ENCODE measurements at places on chromosomes 4 and X.

GRCh38 chr4:94338681-94339351 is 3.8 kb downstream of the HPGDS start:
- DNase-seq, result no peak

- no peak for DNase-seq
Observed at GRCh38 chr4:148052448-148052847, 320.6 kb downstream of the ARHGAP10 start.

DNA sequence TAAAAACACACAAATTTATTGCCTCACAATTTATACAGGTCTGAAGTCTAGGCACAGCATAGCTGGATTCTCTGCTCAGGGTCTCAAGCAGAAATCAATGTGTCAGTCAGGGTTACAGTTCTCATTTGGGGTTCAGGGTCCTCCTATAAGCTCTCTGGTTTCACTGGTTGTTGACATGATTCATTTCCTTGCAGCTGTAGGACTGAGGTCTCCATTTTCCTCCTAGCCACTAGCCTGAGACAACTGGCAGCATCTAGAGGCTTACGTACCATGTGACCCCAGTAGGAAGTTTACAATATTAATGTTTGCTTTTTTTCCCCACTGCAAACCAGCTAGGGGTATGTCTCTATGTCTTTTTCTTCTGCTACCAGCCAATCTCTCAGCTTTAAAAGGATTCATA is 102.5 kb downstream of the CPEB2 start:
- no peak for DNase-seq

DNA sequence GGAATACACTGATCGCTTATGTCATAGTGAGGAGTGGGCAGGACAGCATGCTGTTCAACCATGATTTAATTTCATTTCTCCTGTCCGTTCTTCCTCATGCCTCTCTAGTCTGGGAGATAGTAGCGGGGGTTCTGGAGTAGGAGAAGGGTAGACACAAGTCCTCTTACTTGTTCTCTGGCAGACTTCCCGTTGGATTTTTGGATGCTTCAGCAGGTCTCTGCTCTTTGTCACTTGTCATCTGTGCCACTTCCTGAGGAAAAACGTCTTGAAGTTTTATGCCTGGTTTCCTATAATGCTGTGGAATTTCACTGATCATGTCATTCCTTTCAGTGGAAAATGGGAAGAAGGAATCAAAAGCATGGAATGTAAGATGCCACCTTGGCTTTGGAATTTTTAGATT is 154.7 kb downstream of the GATB start:
- no peak for DNase-seq

- DNase-seq, result no peak
Observed at GRCh38 chr4:155960522-155960921, 6.9 kb upstream of the CTSO start.

GRCh38 chr4:103996637-103997036 is 276.9 kb upstream of the TACR3 start:
- DNase-seq, result no peak

DNA sequence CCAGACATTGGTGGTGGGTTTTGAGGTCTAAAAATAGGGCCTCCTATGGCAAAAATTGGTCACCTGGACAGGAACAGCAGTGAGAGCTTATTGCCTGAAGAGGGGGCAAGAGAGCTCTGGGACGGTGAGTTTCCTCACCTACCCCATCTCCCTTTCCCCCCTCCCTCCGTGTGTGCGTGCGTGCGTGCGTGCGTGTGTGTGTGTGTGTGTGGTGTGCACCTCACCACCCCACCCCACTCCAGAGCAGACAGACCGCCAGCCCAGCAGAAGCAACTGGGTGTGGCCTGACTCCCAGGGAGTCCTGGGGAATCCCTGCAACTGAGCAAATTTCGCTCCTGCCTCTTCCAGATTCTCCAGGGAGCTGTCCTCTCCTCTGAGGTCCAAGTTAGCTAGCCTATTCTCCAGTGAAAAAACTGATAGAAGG is 44.7 kb downstream of the PRPS1 start:
- peak; percentile 66 for DNase-seq

DNA sequence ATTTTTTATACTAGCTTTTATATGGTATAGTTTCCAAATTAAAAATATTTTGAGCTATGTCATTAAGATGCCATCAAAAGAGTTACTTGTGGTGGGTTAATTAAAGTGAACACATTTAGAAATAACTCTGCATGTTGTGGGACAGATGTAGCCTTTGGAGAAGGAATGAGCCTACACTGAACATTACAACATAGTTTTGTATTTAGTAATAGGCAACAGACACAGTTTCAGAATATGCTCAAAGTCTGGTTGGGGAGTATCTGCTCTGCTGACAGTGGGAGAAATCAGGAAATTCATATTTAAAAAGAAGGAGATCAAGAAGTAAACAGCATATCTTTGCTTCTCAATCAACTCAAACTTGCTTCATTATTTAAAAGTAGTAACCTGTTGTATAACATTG is 23.7 kb downstream of the EMCN start:
- DNase-seq, result no peak

DNA sequence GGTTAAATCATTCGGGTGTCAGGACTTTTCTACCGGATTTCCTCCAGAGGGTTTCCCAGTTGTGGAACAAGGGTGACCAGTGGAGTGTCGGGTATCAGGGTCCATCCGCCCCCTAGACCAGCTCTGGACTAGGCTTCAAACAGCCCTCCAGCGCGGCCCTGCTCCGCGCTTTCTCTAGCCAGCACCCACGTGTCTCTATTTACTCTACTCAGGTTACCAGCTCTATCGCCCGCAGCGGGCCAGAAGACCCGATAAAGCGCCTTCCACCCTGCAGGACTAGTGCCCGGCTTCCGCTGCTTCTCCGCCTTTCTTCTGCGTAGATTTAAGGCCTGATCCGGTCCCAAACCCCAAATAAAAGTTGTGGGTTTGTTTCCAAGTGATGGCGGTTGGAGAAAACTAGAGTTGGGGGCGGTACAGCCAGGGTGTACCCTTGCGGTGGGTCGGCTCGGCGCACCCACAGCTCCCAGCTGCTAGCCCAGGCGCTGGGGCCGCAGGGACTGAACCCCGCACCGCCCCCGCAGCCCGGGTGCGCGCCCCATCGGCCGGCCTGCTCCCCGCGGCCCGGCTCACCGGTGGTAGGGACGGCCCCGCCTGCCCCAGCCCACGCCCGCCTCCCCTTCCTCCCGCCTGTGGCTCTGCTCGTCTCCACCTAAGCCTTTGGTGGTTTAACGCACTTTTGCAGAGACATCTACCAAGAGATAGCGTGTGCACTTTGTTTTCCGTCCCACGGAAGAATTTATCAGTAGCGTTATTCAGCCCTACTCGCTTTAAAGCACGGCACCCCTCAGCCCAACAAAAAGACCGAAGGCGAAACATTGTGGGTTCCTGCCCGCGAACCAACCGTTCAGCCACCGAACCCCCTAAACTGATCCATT is 2.1 kb downstream of the LEF1 start:
- DNase-seq, result peak; percentile 88

DNA sequence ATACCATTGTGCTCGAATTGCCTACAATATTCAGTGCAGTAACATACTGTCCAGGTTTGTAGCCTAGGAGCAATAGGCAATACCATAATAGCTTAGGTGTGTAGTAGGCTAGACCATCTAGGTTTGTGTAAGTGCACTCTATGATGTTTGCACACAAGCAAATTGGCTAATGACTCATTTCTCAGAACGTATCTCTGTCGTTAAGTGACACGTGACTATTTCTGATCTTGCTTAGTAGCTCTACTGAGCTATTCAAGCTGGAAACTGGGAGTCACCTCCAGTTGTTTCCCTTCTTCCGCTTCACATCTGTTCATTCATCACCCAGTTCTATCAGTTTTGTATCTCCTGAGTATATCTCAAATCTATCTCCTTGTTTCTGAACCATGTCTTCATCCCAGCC is 86.1 kb downstream of the HNRNPD start:
- no peak for DNase-seq

- DNase-seq, result no peak
Observed at GRCh38 chr4:158079661-158080060, 93.2 kb downstream of the GASK1B start.

DNA sequence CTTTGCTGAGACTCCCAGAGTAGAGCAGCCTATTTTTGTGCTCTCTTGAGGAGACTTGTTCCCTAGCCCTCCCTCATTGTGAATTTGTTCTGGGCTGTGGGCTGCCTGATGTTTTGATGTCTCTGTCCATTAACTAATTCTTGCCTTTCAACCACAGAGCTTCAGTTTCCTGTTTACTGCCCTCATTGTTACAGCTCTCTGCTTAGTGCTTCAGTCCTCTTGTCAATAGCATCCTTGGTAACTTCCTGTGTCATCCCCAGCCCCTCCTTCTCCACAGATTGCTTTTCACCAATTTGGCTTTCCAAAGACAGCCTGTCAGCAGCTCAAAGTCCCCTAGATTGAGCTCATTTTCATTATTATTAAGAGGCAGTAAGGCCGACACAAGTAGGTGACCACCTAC is 69.9 kb downstream of the COX7B2 start:
- DNase-seq, result no peak

DNA sequence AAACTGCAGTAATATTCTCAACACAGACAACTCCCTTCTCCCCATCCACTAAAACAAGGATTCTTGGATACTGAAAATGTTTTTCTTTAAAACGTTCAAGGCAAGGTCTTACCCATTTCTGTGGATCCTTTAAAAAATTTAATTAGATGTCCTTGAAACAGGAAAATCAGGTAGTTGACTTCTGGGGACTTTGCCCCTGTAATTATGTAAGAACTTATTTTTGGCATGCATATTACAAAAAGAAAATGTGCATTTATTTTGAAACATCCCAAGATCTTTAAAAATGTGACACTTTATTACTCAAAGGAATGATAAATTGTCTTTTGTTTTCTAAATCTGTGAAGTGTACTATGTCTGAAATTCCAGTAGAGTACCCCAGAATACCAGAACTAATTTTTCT is 25.8 kb downstream of the GUCY1B1 start:
- no peak for DNase-seq

DNA sequence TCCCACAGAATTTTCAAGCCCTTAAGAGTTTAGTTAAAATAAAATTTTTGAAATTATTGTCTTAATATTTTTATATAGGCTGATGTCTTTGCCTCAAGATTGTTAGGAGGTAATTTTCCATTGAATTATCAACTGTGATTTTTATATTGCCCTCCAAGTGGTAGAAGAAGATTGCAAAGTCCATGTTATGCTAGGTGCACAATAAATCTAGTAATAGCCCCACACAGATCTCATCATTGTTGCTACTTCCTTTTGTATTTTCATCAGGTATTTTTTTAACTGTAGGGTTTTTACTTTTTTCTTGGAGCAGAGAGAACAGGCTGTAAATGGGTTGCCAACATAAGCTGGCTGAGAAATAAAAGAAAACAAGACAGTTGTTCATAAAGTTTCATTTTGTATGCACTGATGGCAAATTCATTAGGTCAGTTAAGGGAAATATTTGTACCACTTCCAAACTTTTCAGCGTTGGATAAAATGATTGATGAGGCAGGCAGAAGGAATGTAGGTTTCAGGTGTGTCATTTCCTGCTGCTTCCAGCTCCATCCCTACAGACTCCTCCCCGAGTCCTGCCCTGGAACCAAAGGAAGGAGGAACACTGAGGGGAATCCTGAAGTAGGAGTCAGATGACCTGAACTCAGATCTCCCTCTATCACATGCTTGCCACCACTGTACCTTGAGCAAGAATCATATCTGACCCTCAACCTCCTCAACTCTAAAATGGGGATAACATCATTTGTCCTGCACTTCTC is 105.5 kb downstream of the PRRG1 start:
- no peak for DNase-seq

GRCh38 chr4:88592600-88593448 is 544 bp downstream of the HERC3 start:
- DNase-seq, result peak; percentile 83

GRCh38 chr4:123640271-123640670 is 243.7 kb downstream of the SPRY1 start:
- no peak for DNase-seq

Data from activated naive CD4-positive, alpha-beta T cell treated with anti-CD3 and anti-CD28 coated beads, Interleukin-2, amount 50 U/mL, for 72 hours (primary cell).